ENCODE measurements at places on chromosomes 7 and 10.

GRCh38 chr7:128398016-128398840, 11.6 kb downstream of the IMPDH1 start:
- DNase-seq: no peak

GRCh38 chr7:94621120-94621519, 34.8 kb downstream of the SGCE start:
- no peak for DNase-seq

DNA sequence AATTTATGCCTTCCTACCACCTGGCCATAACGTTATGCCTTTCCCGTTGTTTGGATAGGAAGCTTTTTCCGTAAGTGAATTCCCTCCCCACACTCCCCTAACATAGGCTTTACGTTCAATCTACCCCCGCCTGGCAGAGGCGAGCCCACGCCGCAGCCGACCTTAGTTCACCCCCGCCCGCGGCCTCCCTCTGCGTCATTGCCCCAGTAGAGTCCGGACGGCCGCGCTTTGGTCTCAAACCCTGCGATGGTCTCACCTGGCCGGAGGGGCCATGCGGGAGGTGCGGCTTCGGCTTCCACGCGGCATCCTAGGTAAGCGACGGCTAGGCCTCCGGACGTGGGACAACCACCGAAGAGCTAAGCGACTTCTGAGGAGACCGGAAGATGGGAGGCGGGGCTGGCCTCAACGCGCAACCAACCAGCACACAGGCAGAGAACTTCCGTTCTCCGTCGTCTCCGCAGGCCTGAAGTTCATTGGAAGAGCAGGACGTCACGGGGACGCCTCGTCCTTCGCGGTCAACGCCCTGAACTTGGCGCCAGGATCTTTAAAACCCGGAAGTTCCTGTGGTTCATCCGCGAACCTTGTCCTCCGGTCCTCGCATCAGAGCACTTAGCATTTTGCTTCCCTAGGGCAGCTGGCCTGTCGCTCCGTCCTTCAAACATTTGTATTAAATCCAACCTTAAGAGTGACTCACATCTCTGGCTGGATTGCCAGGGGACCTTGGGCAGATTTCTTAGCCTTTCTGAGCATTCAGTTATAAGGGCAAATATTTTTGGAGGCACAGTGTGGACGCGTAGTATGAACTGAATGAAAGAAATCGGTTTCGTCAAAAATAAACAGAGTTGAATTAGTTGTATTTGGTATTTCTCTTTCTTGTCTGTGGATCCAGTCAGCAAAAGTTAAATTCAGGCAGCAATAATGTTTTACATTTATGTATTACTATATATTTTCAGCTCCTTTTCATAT, at the start of gene CHCHD2:
CHCHD2 (minus strand) TSS at position 369 of the 966 bp plus-strand sequence; CDS start at position 306, 63 bp downstream.
- peak; percentile 90 for DNase-seq

- DNase-seq: no peak
Observed at GRCh38 chr7:157653827-157654207, 317.0 kb downstream of the DNAJB6 start.

- DNase-seq: no peak
Observed at GRCh38 chr7:141696348-141696747, 5.6 kb downstream of the DENND11 start.

DNA sequence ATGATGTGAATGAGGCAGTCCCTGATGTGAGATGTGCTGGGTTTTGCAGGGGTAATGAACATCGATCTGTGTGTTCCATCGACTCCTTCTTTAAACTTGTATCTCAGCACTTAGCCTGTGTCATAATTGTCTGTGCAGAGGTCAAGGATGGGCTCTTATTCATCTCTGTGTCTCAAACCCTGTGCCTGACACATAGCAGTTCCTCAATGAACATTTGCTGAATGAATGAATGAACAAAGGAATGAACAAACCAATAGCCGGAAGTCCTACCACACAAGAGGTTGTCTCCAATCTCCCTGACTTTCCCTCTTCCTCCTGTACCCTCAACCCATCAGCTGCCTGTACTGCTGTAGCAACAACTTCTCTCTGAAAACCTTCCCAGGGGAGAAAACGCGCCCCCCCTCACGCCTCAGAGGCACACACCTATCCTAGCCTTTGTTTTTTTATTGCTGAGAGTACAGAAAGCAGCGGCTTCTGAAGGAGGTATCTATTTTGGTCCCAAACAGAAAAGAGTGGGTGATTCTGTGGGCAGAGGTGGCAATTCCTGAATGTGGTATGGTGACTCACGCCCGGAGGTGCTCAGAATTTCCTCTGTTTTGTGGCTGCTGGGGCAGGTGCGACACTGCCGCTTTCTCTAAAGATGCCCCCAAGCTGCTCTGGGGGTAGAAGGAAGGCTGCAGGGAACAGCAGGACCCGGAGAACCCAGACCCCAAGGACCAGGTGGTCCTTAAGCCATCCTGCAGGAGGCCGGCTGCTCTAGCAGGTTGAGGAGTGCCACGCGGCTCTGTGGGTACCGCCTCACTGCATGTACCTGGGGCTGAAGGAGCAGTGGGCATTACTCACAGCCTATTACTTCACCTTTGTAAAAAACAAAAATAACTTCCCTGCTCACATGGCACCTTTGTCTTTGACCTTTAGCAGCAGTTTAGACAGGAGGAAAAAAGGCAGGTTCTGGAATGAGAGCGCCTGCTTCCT, 9.6 kb downstream of the IL2RA start:
- no peak for DNase-seq

Measured in GM12892 (cell line).